Naive B cell (primary cell): ENCODE measurements at places on chromosomes 7 and 10.

DNA sequence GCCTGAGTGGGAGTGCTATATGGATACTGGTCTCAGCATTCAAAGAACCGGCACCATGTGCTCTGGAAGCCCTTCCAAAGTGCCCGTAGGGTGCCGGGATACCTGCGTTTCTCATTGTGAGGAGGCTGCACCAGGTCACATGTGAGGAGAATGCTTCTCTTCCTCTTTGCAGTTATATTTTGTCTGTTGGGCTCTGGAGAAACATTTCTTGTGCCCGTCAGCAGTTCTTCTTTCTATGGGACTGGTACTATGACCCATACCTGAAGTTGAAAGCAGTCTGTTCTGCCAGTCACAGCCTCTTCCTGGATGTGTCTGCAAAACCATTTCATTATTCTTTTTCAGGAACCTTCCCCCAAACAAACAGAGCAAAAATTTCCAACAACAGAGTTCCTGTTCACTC lies 465.0 kb downstream of the SUGCT start:
- no peak for DNase-seq

- no peak for DNase-seq
Measured at GRCh38 chr10:102507521-102507920, 3.7 kb downstream of the SUFU start.

DNA sequence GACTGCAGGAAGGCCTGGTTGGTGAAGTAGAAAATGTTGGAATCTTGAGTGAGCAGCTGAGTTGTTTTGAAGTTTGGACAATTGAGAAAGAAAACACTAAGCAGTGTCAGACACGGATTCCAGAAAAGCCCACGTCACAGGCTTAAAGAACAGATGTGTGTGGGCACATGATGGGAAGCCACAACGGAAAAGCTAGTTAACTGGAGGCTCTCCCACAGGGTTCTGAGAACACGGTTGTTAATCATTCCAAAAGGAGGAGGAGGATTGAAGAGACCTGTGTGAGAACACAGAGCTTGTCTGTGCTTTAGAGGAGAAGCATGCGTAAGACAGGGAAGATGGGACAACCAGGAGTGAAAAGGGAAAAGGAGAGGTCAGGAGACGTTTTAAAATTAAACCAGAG lies 42.6 kb downstream of the SHH start:
- DNase-seq, result no peak

DNA sequence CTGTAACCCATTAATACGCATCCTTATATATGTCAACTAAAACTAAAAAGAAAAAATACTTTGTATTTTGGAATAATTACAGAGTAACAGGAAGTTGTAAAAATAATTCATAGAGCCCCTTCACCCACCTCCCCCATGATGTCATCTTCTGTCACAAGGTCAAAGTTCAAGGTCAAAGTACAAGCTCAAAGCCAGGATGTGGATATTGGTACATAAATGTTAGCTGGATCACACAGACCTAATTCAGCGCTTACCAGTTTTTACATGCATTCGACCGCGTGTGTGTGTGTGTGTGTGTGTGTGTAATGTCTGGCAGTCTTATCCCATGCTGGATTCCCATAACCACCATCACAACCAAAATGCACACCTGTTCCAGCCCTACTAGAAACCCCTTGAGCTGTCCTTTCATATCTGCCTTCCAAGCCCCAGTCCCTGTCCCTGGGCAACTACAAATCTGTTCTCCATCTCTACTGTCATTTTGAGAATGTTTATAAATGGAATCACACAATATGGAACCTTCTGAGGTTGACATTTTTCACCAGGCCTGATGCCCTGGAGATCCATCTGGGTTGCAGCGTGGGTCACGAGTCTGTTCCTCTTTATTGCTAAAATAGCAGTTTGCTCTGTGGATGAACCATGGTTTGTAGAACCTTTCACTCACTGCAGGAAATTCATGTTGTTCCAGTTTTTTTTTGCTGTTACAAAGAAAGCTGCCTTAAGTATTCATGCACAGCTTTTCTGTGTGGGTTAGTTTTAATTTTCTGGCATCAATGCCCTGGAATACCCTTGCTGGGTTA lies 153.6 kb upstream of the PITRM1 start:
- no peak for DNase-seq

DNA sequence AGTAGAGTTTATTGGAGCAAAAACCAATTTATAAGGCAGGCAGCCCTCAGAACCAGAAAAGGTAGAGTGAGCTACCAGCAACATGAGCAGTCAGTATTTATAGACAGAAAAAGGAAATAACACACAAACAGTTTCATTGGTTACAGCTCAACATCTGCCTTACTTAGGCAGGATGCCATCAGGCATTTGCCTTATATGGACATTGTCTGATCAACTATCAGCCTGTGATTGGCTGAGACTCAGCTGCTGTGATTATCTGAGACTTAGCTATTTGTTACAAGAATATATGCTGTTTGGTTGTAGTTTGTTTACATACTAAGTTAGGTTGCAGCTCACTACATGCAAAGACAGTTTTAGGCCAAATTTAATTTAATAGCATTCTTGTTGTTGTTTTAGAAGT lies 60.4 kb upstream of the CDK1 start:
- no peak for DNase-seq

DNA sequence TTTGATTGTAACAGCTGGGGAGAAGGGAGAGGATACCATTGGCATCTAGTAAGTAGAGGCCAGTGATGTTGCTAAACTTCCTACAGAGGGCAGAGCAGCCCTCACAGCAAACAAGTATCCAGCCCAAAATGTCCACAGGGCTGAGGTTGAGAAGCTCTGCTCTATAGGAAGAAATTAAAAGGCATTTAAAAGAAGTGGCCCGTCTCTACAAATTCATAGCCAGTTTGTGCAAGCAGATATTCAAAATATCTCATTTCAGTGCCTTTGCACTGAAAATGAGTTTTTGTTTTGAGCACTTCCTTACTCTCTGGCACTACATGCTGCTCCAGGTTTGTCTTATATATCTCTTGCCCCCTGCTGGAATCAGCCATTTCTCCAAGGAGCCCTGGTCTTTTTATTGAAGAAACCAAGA lies 330.0 kb downstream of the BBS9 start:
- DNase-seq, result no peak

DNA sequence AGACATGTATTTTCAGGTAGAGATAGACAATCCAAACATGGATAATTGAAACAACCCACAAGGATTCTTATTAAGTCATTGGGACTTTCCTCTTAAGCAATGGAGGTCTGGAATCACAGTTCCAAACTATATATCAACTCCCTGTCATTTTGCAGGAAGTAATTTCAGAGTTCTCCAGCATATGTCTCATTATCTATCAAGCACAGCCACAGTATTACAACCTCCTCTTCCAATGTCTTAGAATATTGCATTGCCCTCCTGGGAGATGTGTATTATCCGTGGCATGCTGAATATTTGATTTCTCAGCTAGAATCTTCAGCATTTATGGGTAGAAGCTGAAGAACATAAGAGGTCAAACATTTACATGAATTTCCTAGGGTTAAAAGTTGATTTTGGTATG lies 1255.8 kb downstream of the SORCS1 start:
- no peak for DNase-seq
